ENCODE measurements at places on chromosomes 3 and 15.

- no peak for DNase-seq
Measured at GRCh38 chr3:25662736-25663320, 1.9 kb downstream of the TOP2B start.

GRCh38 chr3:131232711-131233267 lies 148.8 kb upstream of the NUDT16 start:
- DNase-seq: no peak

- DNase-seq: no peak
Measured at GRCh38 chr3:16743276-16743675, 138.1 kb upstream of the DAZL start.

DNA sequence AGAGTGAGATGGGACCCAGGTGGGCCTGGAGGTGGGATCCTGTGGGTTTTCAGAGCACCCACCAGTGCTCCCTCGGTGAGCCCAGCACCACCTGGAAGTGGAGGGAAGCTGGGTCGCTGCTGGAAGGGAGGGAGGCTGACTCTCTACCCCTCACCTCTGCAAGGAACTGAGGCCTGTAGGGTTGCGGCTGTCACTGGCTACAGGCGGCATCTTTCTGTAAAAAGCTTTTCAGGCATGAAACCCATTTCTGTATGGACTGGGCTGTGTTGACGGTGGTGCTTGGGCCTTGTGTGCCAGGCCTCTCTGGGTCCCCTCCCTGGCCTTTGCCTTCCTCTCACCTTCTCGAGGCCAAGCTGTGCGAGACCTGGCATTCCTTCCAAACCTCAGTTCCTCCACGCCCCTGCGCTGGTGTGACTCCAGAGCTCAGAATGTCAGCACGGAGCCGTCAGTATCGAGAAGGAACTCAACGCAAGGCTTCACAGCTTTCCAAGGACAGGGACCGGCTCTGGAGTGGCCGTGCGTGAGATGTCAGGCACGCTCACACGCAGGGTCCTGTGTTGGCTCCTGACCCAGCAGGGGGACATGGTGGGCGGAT lies 16.6 kb downstream of the ABTB1 start:
- no peak for DNase-seq

DNA sequence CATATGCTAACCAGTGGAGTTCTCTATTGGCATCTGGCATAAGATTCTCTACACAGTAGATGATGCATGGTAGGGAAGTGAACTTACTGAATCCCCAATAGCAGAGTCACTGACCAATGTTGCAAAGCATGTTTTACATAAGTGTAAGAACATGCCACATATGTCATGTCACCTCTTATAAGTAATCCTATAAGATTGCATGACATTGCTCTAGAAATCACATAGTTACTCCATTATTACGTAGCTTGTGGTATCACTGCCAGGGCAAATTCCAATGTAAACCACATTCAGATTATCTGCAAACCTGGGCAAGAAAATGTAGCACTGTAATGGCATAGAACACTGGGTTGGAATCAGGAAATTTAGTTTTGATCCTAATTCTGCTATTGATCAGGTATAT lies 198.2 kb upstream of the UMPS start:
- no peak for DNase-seq

DNA sequence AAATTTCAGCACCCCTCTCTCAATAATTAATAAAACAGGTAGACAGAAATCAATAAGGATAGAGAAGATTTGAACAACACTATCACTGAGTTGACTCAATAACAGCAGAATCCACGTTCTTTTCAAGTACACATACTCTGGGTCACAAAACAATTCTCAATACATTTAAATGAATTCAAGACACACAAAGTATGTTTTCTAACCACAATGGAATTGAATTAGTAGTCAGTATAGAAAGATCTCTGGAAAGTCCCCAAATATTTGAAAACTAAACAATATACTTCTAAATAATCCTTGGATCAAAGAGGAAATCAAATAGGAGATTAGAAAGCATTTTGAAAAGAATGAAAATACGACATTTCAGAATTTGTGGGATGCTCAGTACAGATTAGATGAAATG lies 40.0 kb downstream of the TKT start:
- no peak for DNase-seq

DNA sequence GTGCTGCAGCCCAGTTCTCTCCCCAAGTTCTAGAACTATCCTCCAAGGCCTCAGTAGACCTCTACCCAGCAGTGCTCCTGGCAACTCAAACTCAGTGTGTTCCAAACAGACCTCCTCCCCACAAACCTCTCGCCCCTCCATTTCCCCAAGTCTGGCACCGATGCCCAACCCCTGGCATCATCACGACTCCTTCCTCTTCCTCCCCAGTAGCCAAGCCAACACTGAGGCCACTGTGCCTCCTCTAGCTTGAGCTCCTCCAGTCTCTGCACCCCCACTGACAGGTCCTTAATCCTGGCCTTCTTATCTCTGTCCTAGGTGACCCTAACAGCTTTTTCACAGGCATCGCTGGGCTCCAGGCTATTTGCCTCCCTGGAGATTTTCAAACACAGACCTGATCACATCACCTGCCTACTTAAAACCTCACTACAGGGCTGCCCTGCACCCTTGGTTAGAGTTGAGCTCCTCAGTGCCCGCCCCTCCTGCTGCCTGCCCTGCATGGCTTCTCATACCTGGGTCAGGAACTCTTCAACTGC lies 6.8 kb downstream of the ARPIN start:
- DNase-seq: no peak

- peak; percentile 24 for DNase-seq
Measured at GRCh38 chr15:42056934-42057798, 36.3 kb upstream of the PLA2G4E start.

GRCh38 chr3:69165744-69166143 lies 43.3 kb upstream of the LMOD3 start:
- no peak for DNase-seq
